ENCODE measurements at places on chromosomes 3 and 15.

- no peak overlapping the region for H3K4me3 ChIP-seq
- peaks cover 29% of the 10 kb centered on the region for H3K36me3 ChIP-seq
- H3K27me3 ChIP-seq: no peaks in the 10 kb centered on the region
These were observed 15.6 kb upstream of the ARPP19 start for GRCh38 chr15:52584414-52584813.

DNA sequence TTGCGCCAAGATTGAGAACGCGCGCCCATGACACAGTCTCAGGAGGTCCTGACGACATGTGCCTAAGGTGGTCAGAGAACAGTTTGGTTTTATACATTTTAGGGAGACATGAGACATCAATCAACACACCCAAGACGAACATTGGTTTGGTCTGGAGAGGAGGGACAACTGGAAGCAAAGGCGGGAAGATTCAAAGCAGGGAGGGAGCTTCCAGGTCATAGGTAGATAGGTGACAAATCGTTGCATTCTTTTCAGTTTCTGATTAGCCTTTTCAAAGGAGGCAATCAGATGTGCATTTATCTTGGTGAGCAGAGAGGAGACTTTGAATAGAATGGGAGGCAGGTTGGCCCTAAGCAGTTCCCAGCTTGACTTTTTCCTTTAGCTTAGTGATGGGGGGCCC lies 828.4 kb upstream of the DPPA4 start:
- H3K36me3 ChIP-seq: no peaks in the 10 kb centered on the region
- no peak for DNase-seq
- no peak overlapping the region for H3K27ac ChIP-seq

DNA sequence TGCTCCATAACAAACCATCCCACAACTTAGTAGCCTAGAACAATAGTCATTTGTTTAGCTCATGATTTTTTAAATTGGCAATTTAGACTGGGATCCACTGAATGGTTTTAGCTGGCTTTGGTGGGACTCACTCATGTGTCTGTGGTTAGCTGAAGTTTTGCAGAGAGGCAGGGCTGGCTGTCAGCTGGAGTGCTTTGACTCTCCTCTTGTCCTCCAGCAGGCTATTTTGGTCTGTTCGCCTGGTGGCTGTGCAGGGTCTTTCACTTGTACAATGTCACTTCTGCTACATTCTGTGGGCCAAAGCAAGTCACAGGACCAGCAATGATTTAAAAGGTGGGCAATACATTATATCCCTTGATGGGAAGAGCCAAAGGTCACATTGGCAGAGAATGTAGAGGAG lies 1146.5 kb downstream of the ROBO2 start:
- H3K27ac ChIP-seq: no peak overlapping the region
- no peak for DNase-seq
- H3K4me1 ChIP-seq: no peaks in the 10 kb centered on the region
- H3K36me3 ChIP-seq: no peaks in the 10 kb centered on the region
- no peaks in the 10 kb centered on the region for H3K27me3 ChIP-seq

DNA sequence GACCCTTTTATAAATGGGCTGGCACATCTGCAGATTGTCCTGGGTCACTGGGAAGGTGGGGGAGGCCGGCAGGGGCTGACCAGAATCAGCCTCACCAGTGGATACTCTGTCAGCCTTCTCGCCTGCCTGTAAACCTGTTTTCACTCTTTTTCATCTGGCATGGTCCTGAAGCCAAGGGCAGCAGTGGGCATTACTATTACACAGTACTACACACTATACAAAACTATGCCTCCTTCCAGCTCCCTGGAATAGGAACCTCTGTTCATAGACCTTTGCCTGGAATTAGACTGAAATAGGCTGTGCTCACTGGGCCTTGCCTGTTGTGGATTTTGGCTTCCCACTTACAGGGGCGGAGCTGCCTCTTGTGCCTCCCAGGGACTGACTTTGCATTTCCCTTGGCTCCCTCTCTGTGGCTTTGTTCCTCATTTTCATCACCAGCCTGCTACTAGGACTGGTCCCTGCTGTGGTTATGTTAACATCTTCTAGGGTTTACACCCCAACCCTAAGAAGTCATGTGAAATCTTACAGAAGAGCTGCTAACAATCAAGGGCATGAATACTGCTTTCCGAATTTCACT lies 120.7 kb downstream of the FNDC3B start:
- no peaks in the 10 kb centered on the region for H3K36me3 ChIP-seq
- H3K4me1 ChIP-seq: peaks cover 5% of the 10 kb centered on the region
- H3K27me3 ChIP-seq: no peaks in the 10 kb centered on the region
- H3K4me3 ChIP-seq: no peak overlapping the region
- no peak overlapping the region for H3K27ac ChIP-seq

DNA sequence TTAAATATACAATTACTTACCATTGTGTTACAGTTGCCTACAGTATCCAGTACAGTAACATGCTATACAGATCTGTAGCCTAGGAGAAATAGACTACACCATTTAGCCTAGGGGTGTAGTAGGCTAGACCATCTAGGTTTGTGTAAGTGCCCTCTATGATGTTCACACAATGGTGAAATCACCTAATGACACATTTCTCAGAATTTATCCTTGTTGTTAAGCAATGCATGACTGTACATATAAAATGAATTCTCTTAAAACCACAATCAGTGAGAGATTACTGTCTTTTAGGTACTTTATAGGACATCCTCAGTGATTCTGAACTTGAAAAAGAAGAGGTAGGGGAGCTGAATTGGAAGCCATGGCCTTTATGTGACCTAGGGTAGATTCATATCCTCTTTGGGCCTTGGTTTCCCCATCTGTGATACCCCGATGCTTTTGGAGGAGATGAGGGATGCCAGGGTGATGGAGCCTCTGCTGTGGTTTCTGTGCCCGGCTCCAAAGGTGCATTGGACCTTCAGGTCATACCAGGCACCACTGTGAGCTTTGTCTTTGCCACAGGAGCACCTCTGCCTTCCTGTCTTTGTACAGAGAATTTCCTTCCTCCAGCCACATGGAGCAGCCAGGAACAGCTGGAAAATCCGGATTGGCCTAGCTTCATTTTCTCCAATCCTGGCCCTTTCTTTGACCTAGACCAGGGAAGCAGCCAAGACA lies 51.9 kb upstream of the FLNB start:
- H3K36me3 ChIP-seq: no peaks in the 10 kb centered on the region
- no peak for DNase-seq
- H3K4me1 ChIP-seq: peaks cover 17% of the 10 kb centered on the region
- H3K27ac ChIP-seq: no peak overlapping the region
